ENCODE measurements at places on chromosomes 6 and 20.

- DNase-seq = no peak
Measured at GRCh38 chr20:16491294-16491905, 81.8 kb downstream of the KIF16B start.

- no peak for DNase-seq
Measured at GRCh38 chr20:21569586-21569985, 55.7 kb upstream of the NKX2-2 start.

GRCh38 chr6:52571099-52571755, 5.6 kb downstream of the TRAM2 start:
- DNase-seq = no peak

DNA sequence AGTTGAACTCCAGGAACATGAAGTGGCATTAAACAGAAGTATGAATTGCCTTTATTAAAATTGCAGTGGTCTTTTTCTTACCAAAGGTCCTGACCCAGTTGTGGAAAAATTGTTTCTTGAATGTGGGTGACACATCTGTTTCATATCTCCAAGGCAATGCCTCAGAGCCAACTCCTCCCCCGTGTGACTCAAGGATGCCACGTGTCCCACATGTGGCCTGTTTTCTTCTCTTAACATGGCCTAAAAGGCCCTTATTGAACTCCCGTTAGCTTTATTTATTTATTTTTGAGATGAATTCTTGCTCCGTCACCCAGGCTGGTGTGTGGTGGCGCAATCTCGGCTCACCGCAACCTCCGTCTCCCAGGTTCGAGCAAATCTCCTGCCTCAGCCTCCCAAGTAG, 128.4 kb upstream of the ESR1 start:
- no peak for DNase-seq

DNA sequence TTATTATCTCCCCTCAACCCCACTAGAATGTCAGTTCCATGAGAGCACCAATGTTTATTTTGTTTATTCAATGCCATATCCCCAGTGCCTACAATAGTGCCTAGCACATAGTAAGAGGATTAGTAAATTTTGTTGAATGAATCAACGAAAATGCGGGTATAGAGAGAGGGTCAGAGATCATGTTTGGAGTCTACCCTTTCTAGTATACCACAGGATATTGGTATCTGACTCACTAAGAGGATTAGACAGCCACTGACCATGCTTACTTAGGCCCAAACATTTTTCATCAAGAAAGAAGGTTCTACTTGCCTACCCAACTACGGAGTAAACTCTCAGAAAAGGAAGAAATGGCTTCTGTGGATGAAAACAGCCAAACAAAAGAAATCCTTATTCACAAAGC, 356.8 kb downstream of the BTBD9 start:
- no peak for DNase-seq

DNA sequence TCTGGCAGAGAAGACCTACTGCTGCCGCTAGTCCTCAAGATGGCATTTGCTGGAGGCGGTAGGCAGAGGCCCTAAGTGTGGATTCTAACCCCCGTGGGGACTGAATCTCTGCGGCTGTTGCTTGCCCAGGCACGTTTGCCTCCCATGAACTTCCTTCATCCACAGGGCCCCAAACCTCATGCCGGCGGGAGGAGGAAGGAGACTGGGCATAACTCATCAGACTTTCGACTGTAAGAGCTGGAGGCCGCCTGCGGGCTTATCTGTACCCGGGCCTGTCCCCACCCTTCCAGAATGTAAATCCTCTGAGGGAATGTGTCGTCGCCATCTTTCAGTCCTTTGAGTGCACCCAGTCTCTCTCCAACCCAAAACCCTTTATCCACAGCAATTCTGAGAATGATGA, 990 bp downstream of the ZFP57 start:
- no peak for DNase-seq

- no peak for DNase-seq
Measured at GRCh38 chr6:57255451-57256169, 33.5 kb upstream of the RAB23 start.

- no peak for DNase-seq
Measured at GRCh38 chr6:47437592-47437991, 40.0 kb upstream of the CD2AP start.

DNA sequence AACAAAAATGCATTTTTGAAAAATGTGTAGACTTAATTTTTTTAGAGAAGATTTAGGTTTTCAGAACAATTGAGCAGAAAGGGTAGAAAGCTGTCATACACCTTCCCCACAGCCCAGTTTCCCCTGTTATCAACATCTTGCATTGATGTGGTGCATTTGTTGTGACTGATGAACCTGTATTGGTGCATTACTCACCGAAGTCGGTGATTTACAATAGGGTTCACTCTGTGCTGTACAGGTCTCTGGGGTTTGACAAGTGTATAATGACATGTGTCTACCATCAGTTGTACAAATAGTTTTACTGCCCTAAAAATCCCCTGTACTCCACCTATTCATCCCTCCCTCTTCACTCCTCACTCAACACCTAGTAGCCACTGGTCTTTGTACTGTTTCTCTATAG, 23.8 kb upstream of the ADIG start:
- no peak for DNase-seq

GRCh38 chr6:47343600-47343999, 33.9 kb upstream of the TNFRSF21 start:
- DNase-seq = peak; percentile 18

DNA sequence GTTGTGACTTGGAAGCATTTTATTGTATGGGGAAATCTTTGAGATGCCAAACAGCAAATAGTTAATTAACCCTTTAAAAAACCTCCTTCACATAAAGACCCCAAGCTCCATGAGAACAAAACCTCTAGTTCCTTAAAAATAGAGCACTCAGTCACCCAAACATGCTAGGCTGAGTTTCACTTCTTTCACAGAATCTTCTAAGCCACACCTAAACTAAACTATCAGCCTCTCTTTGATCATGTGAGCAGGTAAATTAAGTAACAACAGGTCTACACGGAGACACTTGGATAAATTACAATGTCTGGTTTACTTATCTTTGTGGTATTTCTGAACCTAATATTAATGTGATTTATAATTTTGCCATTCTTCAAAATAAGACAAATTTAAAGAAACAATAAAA, 205.2 kb upstream of the MARCKS start:
- no peak for DNase-seq

GRCh38 chr6:37038292-37039198, 33.1 kb downstream of the FGD2 start:
- no peak for DNase-seq

- no peak for DNase-seq
Measured at GRCh38 chr6:3940703-3941102, 91.5 kb downstream of the FAM50B start.

DNA sequence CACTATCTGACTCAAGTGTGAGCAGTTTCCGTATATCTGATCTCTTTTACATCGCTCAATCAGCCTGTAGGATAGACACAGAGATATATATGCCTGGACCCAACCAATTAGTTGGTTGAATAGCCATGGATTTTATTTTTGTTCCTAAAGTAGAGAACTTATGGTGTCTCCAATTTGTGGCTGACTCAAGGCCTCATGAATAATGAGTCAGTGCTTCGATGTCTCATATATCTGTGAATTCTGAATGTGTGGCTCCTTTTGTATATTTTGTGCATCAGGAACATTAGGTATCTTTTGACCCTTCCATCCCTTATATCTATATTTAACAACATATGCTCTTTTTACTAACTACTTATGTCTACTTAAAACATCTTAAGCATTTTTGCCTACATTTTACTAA, 64.5 kb downstream of the OR2B2 start:
- no peak for DNase-seq

All from HL-60 (cell line).